Neural crest cell (in vitro differentiated cells): ENCODE measurements at places on chromosomes 12 and 14. TPM values are rescaled to one million over a fixed set of nuclear protein-coding genes. Genes with fewer than 3 reads are reported as not detected.

DNA sequence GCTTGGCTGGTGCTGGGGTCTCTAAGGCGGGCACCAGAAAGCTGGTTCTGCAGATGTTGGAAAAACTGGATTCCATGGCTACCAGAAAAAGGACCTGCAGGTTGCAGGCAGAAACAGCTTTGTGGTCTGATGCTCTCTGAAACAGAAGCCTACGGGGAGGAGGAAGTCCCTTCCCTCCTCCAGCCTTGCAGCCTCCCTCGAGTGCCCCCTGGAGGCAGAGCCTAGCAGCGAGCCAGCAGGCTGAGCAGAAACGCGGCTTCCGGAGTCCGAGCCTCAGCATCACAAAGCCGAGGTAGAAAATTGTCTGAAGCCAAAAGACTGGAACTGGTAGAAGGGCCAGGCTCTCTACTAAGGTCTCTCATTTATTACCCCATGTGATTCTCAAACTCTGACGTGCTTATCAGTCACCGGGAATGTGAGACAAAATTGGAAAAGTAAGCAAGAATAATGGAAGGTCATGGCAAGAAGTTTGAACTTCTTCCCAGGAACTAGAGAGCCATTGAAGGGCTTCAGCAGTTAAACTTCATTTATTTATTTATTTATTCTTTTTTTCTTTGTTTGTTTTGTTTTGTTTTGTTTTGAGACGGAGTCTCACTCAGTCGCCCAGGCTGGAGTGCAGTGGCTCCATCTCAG, 82.2 kb upstream of the CPSF6 start:
- no peaks in the 10 kb centered on the region for H3K27me3 ChIP-seq
- DNase-seq, result peak; percentile 93
- no peak overlapping the region for H3K4me3 ChIP-seq
- no peak overlapping the region for H3K27ac ChIP-seq
- H3K4me1 ChIP-seq, result peaks cover 20% of the 10 kb centered on the region
- H3K36me3 ChIP-seq, result no peaks in the 10 kb centered on the region

DNA sequence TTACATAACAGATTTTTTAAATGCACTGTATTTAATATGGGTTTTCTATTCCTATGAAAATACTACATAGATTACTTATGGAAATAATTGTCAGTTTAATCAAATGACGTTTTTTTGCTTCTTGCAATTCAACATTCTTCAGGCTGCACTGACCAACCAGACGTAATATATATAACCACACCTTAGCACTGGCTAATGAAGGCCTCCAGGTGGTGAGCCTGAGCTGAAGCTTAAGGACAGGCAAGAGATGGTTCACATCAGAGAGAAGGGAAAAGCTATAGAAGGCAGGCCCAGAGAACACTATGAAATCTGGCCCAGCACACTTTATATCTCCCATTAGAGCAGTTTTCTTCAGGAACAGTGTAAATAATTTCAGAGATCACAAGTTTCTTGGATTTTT, 2.8 kb upstream of the MDGA2 start:
- peaks cover 12% of the 10 kb centered on the region for H3K27me3 ChIP-seq
- peaks cover 23% of the 10 kb centered on the region for H3K4me1 ChIP-seq
- no peak overlapping the region for H3K4me3 ChIP-seq
- no peak for DNase-seq

GPR132 gene
- not detected in 2 replicates for total RNA-seq

DNA sequence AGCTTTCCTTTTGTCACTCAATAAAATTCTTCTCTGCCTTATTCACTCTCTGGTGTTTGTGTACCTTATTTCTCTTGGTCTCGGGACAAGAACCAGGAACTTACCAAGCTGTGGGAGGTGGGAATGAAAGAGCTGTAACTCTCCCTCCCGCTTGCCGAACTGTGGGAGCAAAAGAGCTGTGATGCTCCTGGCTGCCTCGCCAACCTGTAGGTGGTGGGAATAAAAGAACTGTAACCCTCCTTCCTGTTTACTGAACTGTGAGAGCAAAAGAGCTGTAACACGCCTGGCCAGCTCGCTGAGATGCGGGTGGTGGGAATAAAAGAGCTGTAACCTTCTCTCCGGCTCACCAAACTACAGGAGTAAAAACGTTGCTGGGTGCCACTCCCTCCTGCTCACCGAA, 314.1 kb upstream of the LRIG3 start:
- no peaks in the 10 kb centered on the region for H3K4me1 ChIP-seq
- no peaks in the 10 kb centered on the region for H3K36me3 ChIP-seq
- no peak overlapping the region for H3K4me3 ChIP-seq

NEUROD4 gene
- 6.9 and 7.3 TPM in 2 replicates for total RNA-seq

DNA sequence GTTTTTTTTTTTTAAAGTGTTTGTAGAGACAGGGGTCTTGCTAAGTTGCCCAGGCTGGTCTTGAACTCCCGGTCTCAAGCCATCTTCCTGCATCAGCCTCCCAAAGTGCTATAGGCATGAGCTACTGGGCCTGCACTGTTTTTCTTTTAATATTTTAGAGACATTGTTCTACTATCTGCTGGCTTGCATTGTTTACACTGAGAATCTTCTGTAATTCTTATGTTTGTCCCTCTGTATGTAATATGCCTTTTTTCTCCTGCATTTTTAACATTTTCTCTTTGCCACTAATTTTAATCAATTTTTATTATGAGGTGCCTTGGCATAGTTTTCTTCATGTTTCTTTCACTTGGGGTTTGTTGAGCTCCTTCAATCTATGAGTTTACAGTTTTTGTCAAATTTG, 15.4 kb upstream of the BCAT1 start:
- H3K27me3 ChIP-seq, result no peaks in the 10 kb centered on the region
- DNase-seq, result no peak
- H3K4me1 ChIP-seq, result no peaks in the 10 kb centered on the region
- H3K36me3 ChIP-seq, result no peaks in the 10 kb centered on the region
- no peak overlapping the region for H3K27ac ChIP-seq

DNA sequence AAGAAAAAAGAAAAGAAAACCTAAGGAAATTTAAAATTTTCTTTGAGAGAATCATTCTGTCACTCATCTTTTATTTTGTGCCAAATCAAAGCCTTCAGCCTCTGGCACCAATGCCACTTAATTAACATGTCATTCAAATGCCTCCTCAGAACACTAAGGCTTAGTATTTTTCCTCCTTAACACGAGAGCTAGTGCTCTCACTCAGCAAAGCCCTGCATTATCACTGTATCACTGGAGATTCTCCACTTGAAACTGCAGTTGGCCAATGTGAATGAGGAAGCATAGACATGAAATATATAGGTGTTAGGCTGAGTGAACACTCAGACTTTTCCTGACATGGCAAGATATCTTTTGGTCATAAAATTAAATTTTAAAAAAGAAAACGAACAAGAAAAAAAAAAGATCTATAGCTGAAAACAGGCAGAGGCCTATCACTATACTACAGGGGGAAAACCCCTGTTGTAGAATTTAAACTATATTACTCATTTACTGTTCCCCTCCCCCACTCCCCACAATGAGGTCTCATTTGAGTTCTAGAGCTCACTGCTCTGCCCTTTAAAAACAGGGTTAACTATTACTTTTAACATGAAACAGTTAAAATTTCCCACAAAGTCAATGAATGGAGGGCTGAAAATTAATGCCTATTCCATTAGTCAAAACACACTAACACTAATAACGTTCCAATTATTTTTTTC, 5.1 kb downstream of the MBIP start:
- peaks cover 30% of the 10 kb centered on the region for H3K4me1 ChIP-seq
- no peak overlapping the region for H3K4me3 ChIP-seq
- H3K36me3 ChIP-seq, result peaks cover 7% of the 10 kb centered on the region
- H3K27ac ChIP-seq, result no peak overlapping the region

DNA sequence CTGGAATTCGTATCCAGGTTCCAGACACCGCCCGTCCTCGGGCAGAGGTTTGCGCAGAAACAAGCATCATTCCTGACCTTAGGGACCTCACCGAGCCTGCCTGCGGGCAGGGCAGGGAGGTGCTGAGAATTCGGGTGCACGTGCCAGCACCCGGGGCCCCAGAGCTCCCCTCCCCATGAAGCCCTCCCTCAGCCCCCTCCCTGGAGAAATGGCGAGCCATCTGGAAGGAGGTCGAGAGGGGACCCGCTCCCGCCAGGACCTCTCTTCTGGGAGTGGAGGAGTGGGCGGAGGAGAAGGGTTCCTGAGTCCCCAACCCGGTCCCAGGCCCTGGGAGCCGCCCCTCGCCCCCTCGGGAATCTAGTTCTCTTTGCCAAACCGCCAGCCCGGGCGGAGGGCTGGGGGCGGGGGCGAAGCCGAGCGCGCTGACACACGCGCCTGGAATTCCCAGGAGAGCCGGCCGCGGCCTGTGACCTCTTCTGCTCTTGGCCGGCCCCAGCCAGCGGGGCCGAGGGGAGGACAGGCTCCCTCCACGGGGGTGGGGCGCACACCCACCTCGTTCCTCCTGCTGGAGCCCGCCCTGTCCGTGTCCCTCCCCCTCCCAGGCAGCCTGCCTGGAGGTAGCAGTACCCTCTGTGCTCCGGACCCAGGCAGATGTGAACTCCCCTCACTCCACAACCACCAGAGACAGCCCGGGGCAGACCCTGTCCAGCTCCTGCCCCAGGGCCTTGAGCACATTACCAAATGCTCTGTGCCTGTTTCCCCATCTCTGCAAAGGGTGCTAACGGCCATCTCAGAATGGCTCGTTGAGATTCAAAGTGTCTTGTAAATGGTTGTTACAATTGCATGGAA, 23.0 kb upstream of the GPR132 start:
- peaks cover 27% of the 10 kb centered on the region for H3K27me3 ChIP-seq
- no peaks in the 10 kb centered on the region for H3K36me3 ChIP-seq
- peak; percentile 50 for DNase-seq
- peak overlapping the region; percentile 79 for H3K4me3 ChIP-seq

DNA sequence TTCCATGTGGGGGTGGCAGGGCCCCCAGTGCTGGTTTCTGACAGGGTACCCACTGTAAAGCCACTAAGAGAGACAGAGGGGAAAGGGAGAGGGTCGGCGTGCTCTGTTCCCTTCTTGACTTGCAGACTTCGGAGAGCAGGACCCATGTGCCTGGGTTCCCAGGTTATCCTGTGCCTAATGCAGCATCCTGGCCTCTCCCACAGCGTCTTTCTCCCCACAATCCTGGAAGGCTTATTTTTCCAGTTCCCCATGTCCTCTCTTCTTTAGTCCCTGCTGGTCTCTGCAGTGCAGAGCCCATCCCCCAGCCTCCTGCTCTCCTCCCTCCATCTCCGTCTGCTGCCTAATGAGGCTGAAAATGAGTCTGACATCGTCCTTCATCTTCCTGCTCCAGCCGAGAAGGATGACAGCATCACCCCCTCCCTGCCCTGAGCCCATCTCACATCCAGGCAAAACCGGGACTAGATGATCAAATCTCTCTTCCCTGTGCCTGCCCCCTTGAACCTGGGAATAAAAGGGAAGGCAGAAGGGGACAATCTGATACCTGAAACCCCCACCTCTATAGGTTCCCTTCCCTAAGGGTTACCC, 15.1 kb downstream of the CALCOCO1 start:
- peak overlapping the region; percentile 59 for H3K27ac ChIP-seq
- H3K4me3 ChIP-seq, result no peak overlapping the region
- H3K4me1 ChIP-seq, result peaks cover 10% of the 10 kb centered on the region
- peaks cover 30% of the 10 kb centered on the region for H3K27me3 ChIP-seq

DNA sequence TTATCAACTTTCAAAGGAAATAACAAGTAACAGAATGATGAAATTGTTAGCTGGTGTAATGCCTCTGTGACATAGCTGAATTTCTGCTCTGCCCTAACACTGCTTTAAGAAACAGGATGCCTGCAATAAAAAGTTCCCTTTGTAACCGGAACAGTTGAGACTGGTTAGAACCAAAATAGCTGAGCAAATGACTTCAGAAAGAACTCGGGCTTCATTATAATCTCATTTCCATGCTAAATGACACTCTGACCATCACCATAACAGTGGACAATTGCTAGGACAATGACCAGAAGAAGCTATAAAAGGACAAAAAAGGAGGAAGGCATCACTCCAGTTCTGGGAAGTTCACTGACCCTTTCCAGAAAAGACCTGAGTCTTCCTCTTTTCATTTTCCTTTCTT, 23.5 kb upstream of the PYGL start:
- H3K4me1 ChIP-seq, result peaks cover 4% of the 10 kb centered on the region
- H3K27ac ChIP-seq, result no peak overlapping the region
- no peaks in the 10 kb centered on the region for H3K36me3 ChIP-seq
- no peak for DNase-seq

DNA sequence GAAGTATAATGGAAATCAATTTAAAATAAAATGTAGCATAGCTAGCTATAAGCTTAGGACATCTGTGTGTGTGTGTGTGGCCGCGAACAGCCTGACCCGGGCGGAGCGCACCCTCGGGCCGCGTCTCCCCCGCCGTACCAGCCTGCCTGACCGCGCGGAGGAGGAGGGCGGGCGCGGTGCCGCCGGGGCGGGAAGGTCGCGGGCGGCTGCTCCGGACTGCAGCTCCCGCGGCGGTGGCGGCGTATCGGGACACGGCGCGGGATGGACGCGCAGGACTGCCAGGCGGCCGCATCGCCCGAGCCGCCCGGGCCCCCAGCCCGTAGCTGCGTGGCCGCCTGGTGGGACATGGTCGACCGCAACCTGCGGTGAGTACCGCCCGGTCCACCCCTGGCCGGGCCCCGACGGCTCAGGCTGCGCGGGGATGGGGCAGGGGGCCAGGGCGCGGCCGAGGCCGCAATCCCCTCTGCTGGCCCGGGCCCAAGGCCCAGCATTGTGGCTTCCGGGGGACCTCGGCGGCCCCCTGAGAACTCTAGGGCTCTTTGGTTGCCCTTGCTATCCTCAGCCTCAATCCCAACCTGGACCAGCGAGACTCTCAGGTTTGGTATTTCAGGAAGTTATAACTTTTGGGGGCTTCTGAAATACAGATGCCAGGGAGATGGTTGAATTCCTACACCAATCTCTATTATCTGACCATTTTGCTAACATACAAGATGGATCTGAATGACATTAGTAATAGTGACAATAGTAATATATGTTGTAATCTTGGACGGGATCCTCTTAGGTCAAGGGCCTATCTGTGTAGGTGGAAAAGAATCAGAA, at the start of gene ABHD12B:
ABHD12B (plus strand) TSS at position 140 of the 819 bp plus-strand sequence; CDS start at position 262, 122 bp downstream.
- H3K27me3 ChIP-seq, result peaks cover 68% of the 10 kb centered on the region
- peaks cover 14% of the 10 kb centered on the region for H3K4me1 ChIP-seq
- H3K4me3 ChIP-seq, result peak within 1 kb of the TSS; percentile 28
- H3K36me3 ChIP-seq, result peaks cover 3% of the 10 kb centered on the region

DNA sequence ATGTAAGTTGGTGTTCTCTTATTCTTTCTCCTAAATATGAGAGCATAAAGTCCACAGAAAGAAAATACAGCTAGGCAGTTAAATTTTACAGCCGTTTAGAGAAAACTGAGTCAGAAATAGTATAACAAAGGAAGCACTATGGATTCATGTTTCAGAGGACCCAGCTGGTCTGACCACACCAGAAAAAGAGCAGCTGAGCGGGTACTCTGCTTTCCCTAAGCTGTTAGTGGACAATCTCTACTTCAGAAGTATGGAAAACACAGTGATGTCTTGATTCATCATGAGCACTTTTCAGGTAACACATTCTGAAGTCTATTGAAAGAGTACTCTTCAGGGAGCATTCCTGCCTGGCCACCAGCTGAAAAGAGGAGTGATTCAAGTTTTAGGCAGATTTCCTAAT, 12.4 kb downstream of the PPM1H start:
- peaks cover 6% of the 10 kb centered on the region for H3K4me1 ChIP-seq
- no peak overlapping the region for H3K4me3 ChIP-seq
- H3K27me3 ChIP-seq, result no peaks in the 10 kb centered on the region
- H3K36me3 ChIP-seq, result no peaks in the 10 kb centered on the region
- DNase-seq, result no peak
- H3K27ac ChIP-seq, result no peak overlapping the region
